CD4-positive, alpha-beta T cell (primary cell): ENCODE measurements at places on chromosomes 6 and 20.

GRCh38 chr6:1313767-1314503 lies 2.0 kb downstream of the FOXQ1 start:
- DNase-seq, result no peak

GRCh38 chr20:51132279-51132678 lies 109.4 kb upstream of the KCNG1 start:
- no peak for DNase-seq

- DNase-seq, result no peak
These were observed 10.1 kb upstream of the PGC start for GRCh38 chr6:41757271-41757670.

- no peak for DNase-seq
These were observed 37.9 kb upstream of the NEDD9 start for GRCh38 chr6:11270030-11271027.

DNA sequence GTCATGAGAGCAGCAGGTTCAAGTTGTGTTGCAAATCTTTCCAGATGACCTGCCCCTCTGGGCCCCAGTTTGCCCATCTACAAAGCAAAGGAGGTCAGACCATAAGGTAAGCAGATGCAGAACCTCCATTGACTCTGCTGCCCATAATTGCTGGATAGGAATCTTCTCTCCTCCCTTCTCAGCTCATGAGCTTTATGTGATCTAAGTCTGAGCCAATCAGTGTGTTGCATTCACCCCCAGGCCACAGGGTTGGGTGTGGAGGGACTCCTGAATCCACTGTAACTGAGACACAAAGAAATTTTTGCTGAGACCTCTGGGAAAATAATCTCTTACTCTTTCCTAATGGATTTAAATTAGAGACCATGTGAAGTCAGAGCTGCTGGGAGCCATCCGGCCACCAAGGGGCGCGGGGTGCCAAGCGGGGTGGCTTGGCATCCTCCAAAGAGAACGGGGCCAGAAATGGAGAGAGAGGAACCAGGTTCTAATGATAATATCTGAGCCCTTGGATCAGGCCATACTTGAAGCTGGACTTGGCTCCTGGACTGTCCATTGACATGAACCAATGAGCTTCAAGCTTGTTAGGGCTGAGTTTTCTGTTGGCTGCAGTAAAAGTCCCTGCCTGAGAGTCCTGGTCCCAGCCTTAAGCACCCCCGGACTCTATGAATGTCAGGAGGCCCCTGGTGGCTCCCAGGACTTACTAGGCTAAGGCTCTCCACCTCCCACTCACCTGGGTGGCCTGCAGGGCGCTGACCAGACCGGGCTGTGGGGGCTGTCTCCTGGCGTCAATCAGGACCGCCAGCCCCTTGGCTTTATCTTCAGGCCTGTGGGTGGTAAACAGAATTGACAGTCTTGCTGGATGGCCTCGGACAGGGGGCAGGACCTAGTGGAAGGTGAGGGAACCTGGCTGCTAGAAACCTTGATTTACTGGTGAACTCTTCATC lies 32.8 kb downstream of the KIAA1755 start:
- DNase-seq, result no peak

DNA sequence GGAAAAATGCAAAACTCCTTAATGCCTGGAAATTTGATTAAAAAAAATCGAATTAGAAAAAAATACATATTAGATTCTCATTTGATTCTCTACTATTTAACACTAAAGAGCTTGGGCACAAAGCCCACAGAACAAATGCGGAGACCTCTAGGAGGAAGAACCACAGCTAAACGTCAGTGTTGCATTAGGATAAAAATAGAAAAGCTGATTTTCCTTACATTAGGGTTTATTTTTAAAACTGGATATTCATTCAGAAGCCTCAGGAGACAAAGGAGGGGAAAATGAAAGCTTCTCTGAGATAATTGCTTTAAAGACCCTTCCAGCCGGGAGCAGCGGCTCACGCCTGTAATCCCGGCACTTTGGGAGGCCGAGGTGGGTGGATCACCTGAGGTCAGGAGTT lies 77.3 kb downstream of the ECT2L start:
- DNase-seq, result no peak

GRCh38 chr6:144449218-144449617 lies 164.1 kb downstream of the UTRN start:
- DNase-seq, result no peak

DNA sequence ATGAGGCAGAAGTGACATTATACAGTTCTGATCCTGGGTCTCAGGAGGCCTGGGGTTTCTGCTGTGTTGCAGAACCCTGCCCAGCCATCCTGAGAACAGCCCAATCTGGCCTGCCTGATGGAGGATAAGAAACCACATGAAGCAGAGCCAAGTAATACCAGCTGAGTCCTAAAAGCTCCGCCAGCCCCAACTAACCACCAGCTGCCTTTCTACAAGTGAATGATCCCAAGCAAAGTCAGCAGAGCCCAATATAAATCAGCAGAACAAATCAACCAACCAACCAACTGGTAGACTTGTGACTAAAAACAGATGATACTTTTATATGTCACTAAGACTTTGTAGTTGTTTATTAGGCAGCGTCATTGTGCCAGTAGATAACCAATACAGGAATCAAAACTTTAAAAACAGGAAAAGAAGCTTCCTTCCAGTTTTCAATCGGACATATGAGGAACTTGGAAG lies 52.1 kb downstream of the SNX5 start:
- no peak for DNase-seq

DNA sequence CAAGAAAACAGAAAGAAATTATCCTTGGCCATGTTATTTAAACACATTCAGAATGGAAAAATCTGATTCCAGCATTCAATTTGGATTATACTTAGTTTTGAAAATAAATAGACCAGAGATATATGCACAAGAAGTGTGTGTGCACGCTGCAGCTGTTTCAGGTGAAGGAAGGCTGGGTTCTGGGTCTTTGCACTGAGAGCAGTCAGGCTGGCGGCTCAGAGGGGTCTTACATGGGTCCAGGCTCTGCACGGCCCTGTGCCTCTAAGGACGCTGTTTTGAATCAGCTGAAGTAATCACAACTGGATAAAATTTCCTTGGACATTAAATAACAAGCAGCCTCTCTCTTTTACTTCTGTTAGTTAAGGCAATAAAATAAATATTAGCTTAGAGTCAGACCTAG lies 31.8 kb downstream of the GCLC start:
- DNase-seq, result no peak

GRCh38 chr6:157144859-157145568 lies 178.3 kb downstream of the TMEM242 start:
- DNase-seq, result no peak

DNA sequence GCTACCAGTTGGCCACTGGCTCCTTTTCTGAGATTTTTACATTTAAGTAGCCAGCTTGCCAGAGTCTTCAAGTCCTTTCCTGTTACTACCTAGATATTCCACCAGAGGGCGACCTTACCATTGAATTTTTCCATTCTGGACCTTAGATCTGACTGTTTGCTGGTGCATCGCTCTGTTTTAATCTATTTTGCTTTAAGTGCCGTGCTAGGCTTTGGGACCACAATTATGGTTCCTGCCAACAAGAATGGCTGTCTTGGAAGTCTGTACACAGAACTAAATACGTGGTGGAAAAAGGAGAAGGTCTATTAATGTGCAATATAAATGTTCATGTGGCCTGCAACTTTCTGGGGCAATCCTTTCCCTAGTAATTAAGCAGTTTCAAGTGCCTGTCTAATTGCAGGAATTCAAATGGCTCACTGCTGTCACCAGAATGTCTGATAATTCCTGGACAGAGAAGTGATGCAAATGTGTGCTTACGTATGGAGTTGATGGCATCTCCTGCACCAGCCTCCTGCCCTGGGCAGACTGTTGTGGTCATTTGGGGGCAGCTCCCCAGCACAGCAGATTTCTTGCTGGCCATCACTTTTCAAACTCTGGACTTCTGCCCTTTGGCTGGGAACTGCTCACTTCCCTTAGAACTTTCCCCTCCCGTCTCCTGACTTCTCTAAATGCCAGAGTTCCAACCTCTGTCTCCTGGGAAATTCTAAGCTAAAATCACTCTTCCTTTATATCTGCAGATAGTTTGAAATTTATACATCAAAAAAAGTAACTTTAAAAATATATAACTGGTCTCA lies 5.6 kb upstream of the HLA-DOA start:
- DNase-seq, result peak; percentile 48
